ENCODE measurements at places on chromosomes 11 and 22. TPM values are rescaled to one million over a fixed set of nuclear protein-coding genes. Genes with fewer than 3 reads are reported as not detected.

DNA sequence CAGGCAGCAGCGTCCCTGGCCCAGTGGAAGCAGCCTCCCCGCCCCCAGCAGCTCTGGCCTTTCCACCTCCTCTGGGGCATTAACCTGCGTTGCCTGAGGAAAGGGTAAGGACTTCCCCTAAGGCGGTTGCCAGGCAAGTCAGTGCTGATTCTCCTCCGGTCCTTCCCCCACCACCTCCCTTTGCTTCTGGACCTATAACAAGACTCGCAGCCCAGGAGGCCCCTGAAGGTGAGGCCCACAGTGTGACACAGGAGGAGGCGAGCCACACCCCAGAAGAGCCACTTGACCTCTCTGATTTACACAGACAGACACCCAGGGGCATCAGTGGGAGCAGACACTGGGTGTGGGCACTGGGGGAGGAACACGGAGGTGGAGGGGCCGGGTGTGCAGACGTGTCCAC is 35.4 kb downstream of the ASCL2 start:
- no peaks in the 10 kb centered on the region for H3K36me3 ChIP-seq
- DNase-seq = no peak
- H3K27me3 ChIP-seq = no peaks in the 10 kb centered on the region
- no peaks in the 10 kb centered on the region for H3K4me1 ChIP-seq
- no peak overlapping the region for H3K27ac ChIP-seq

GRCh38 chr22:29798318-29798717 is 31.1 kb downstream of the UQCR10 start:
- H3K27me3 ChIP-seq = no peaks in the 10 kb centered on the region
- H3K4me1 ChIP-seq = no peaks in the 10 kb centered on the region
- peak overlapping the region; percentile 47 for H3K27ac ChIP-seq
- H3K4me3 ChIP-seq = no peak overlapping the region
- H3K36me3 ChIP-seq = peaks cover 63% of the 10 kb centered on the region

DNA sequence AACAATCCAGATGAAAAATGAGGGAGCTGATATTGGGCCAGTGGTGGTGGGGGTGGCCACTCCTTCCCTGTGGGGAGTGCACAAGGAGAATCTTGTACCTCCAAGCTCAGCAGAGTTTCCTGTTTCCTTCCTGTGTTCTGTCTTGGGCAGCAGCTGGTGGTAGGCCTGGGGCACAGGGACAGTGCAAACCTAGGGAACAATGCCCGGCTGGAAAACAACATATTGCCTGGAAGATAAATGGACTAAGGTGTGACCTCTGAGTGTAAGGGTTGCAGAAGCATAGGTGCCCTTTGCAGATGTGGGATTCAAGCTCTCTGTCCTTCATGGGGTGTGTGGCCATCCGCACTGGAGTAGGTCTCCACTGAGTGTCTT is 5.8 kb upstream of the JAM3 start:
- no peak overlapping the region for H3K27ac ChIP-seq
- peaks cover 7% of the 10 kb centered on the region for H3K27me3 ChIP-seq
- H3K36me3 ChIP-seq = no peaks in the 10 kb centered on the region
- no peak overlapping the region for H3K4me3 ChIP-seq
- no peaks in the 10 kb centered on the region for H3K4me1 ChIP-seq
- DNase-seq = no peak

GRCh38 chr22:40673017-40673416 is 6.3 kb upstream of the MCHR1 start:
- H3K4me3 ChIP-seq = no peak overlapping the region
- H3K4me1 ChIP-seq = no peaks in the 10 kb centered on the region
- H3K27me3 ChIP-seq = no peaks in the 10 kb centered on the region
- no peak for DNase-seq
- no peaks in the 10 kb centered on the region for H3K36me3 ChIP-seq
- no peak overlapping the region for H3K27ac ChIP-seq

GRCh38 chr11:36362902-36363301 is 66.8 kb downstream of the PRR5L start:
- no peak for DNase-seq
- peaks cover 14% of the 10 kb centered on the region for H3K4me1 ChIP-seq
- H3K27me3 ChIP-seq = no peaks in the 10 kb centered on the region
- H3K4me3 ChIP-seq = no peak overlapping the region

The CASP12 gene
- not detected for total RNA-seq

Data from CD8-positive, alpha-beta memory T cell (primary cell).